ENCODE measurements at places on chromosomes 4 and X.

DNA sequence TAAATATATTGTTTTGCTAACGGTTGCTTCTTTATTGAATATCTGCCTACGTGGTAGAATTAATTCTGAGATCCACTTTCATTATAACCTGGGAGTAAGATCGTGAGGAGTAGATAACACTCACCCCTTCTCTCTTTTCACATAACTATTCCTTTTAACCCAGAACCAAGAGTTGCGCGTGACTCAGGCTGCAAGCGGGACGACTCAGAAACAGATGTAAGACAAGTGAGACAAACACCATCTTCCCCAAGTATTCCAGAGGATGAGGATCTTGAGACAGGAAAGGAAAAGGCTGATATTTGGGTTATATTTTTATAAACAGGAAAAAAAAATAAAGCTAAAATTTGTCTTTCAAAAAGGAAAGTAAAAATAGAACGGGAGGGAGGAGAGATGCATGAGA is 318.8 kb upstream of the NOCT start:
- no peak for DNase-seq

DNA sequence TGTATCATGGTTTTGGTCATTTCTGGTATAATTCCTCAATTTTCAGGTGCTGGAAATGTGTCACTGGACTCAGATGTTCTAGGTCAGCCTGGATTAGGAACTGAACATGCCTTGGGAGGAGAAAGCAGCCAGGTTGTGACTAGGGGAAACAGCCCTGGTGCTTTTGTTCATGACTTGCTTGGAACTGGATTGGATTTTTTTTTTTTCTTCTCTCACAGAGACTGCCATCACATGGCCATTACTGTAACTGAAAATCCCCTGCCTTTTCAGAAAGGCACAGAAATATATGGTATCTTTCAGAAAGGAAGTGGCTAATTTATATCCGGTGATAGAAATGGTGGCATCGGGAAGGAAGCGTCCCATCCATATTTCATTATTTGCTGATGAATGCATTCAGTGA is 34.6 kb downstream of the SEPTIN11 start:
- peak; percentile 15 for DNase-seq

- no peak for DNase-seq
Measured at GRCh38 chrX:54937416-54937815, 16.8 kb downstream of the TRO start.

- no peak for DNase-seq
Measured at GRCh38 chr4:187204389-187204918, 480.8 kb upstream of the FAT1 start.
